Vagina (tissue), 2 donors: ENCODE measurements at places on chromosomes 1 and 21. TPM values are rescaled to one million over a fixed set of nuclear protein-coding genes. Genes with fewer than 3 reads are reported as not detected.

GRCh38 chr1:171817511-171818265 is 23.6 kb upstream of the DNM3 start:
- no peak for DNase-seq

DNA sequence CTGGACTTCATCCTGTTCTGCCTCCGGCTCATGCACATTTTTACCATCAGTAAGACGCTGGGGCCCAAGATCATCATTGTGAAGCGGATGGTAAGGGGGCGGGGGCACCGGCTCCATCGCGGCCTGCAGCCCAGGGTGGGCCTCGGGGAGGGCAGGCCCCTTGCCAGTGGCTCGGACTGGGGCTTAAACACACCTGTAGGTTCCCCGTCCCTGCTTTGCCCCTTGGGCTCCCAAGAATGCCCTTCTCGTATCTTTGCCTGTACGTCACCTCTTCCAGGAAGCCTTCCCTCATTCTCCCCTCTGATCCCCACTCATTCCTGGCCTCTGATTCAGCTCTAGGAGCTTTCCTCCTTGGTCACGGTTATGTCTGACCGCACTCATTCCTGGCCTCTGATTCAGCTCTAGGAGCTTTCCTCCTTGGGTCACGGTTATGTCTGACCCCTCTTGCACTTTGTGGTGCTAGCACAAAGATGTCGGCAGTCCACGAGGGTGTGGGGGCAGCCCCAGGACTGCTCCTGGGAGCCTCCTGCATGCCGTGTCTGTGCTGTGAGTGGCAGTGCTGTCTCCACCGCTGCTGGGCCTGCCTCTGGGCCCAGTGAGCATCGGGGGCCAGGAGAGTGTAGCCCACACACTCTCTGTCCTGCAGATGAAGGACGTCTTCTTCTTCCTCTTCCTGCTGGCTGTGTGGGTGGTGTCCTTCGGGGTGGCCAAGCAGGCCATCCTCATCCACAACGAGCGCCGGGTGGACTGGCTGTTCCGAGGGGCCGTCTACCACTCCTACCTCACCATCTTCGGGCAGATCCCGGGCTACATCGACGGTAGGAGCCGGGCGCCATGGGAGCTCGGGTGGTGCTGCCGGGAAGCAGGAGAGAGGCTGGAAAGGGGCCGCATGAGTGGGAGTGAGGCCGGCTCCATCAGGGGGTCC is 49.1 kb upstream of the LRRC3 start:
- no peak for DNase-seq

TIE1 gene
- total RNA-seq, result 36.1 TPM

DNA sequence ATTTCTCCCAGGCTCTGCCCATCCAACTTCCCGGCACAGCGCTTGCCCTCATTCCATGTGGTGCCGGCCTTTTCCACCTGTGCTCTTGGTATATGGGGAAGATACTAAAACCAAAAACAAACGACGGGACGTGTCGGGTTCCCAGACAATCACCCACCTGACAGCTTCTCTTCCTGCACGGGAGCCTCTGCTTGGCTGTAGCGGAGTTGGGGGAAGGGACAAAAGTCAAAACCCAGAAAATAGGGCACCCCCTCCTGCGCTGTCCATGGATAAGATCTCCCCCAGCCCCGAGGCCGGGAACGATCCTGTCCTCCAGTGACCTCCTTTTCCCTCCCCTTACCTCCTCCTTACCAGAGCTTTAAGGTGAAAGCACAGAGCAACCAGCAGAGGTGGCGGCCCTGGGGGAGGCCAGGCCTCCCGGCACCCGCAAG is 640 bp downstream of the JTB start:
- DNase-seq, result no peak

- DNase-seq, result no peak
These were observed 30.5 kb downstream of the TMEM53 start for GRCh38 chr1:44643721-44644334.

DNA sequence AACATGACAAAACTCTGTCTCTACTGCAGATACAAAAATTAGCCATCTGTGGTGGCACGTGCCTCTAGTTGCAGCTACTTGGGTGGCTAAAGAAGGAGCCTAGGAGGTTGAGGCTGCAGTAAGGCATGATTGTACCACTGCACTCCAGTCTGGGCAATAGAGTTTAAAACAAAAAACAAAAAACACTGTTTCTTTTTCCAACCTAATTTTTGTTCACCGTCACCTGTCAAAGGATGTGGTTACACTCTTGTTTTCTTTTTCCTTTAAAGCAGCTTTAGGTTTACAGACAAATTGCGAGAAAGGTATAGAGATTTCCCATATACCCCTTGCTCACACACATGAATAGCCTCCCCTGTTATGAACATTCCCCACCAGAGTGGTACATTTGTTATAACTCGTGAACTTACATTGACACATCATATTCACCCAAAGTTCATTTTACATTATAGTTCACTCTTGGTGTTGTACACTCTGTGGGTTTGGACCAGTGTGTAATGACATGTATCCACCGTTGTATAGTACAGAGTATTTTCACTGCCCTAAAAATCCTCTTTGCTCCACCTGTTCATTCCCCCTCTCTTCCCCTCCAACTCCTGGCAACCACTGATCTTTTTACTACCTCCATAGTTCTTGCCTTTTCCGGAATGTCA is 26.2 kb downstream of the SMG7 start:
- no peak for DNase-seq

DNA sequence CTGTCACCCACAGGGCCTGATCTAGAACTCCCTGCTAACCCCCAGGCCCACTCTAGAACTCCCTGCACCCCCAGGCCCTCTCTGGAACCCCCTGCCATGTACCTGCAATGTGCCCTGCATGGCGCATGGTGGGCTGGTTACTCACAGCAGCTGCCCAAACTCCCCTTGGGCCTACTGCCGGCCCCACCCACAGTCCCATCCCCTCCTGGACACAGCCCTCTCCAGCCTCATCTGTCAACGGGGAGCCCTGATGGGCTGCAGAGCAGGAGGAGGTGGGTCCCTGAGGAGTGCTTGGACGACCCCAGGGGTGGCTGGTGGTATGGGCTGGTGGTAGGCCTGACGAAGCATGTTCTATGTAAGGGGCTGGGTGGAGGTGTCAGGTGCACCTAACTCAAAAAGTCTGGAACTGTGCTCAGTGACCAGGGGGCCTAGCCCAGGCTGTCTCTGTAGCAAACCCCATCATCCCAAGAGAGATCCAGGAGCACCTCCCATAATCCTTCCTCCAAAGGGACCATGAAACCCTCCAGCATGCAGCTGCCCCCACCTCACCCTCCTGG is 19.0 kb upstream of the PRSS38 start:
- DNase-seq, result no peak

DNA sequence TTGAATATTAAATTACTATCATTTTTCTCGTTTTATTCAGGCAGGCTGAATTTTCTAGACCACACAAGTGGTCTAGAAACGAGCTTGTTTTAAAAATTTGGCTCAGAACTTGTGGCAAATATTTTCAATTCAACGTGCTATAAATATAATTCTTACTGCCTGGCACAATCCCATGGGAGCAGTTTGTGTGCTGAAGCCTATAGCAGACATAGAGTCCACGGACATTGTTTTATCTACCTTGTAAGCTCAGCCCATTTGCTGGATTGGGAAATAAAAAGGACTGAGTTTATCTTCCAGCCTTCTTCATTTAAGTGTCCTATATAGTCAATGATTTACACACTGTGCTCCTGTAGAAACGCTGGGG is 103.4 kb downstream of the ZBTB18 start:
- no peak for DNase-seq

GRCh38 chr1:52967666-52968065 is 40.6 kb downstream of the SCP2 start:
- no peak for DNase-seq

DNA sequence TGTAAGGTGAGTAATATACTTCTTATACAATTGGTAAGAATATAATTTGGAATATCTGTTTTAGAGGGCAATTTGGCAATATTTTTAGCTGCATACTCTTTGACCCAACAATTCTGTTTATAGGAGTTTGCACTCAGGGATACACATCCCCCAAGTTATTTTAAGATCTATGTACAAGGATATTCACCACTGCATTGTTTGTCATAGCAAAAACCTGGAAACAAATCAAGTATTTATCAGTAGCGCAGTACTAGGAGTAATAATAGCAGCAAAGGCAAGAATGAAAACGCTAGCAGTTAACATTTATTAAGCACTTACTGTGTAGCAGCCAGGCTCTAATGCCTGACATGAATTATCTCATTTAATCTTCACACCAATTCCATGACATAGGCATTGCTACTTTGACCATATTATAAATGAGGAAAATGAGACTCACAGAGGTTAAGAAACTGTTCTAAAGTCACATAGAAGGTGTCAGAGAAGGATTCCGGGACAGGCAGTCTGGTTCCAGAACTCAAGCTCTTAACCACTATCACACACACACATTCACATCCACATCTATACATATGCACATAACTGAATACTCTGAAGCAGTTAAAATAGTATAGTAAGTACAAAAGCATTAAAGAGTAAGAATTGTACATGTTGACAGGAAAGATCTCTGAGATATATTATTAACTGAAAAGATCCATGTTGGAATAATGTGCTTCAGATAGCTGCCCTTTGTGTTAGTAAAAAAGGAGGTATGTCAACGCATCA is 30.6 kb downstream of the PHC2 start:
- no peak for DNase-seq

- DNase-seq, result no peak
These were observed 7.0 kb downstream of the LRRC71 start for GRCh38 chr1:156927215-156928042.

DNA sequence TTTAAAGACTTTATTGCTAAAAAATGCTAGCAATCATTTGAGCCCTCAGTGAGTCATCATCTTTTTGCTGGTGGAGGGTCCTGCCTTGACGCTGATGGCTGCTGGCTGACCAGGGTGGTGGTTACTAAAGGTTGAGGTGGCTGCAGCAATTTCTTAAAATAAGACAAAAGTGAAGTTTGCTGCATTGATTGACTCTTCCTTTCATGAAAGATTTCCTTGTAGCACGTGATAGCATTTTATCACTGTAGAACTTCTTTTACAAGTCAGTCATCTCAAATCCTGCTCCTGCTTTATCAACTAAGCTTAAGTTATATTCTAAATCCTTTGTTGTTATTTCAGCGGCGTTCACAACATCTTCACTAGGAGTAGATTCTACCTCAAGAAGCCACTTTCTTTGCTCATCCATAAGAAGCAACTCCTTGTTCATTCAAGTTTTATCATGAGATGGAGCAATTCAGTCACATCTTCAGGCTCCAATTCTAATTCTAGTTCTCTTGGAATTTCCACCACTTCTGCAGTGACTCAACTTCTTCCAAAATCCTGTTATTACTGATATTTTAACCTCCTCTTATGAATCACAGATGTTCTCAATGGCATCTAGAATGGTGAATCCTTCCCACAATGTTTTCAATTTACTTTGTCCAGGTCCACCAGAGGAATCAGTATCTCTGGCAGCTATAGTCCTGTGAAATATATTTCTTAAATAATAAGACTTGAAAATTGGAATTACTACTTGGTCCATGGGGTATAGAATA is 17.6 kb upstream of the RGS1 start:
- DNase-seq, result no peak

GRCh38 chr1:176102768-176103350 is 104.2 kb downstream of the COP1 start:
- DNase-seq, result no peak

- DNase-seq, result no peak
These were observed 120.4 kb upstream of the FGGY start for GRCh38 chr1:59176471-59176870.

DNA sequence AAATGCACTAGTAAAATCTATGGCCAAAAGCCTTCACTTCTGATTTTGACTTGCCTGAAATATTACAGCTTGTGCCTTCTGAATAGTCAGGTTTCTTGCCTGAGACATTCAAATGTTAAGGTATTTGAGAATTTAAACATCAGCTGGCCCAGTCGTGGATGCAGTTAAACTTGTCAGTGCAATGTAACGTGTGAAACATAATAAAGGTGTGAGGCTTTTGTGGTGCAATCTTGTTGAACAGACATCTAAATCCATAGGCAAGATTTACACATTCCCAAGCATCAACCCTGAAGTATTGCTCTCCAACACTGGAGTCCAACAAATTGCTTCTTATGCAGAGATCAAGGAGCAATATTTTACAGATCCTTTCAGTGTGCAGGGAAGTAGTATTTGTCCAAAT is 4.4 kb downstream of the CCN1 start:
- no peak for DNase-seq

- no peak for DNase-seq
These were observed 280.5 kb upstream of the SGIP1 start for GRCh38 chr1:66253330-66253921.

DNA sequence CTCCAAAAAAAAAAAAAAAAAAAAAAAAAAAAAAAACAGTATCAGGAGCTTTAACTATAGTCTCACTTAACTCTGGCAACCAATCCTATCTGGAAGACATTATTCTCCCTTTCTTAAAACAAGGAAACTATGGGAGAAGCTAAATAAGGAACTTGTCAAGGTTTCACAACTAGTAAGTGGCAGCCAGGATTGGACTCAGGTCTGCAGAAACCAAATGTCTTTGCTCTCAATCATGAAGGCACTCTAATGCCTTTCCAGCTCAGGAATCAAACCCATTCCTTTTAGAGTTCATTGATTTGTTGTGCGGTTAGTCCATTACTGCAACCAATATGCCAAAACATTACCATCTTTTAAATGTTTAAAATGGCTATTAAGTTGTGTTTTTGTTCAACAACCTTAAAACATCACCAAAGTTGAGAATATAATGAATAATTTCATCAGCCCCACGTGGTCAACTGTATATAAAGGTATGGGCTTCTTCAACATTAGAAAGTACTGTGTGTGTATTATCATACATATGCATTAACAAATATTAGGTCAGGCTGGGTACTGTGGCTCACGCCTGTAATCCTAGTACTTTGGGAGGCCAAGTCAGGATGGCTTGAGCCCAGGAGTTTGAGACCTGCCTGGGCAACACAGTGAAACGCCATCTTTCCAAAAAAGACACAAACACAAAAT is 1.5 kb downstream of the EPRS1 start:
- no peak for DNase-seq

GRCh38 chr21:44941567-44941966 is 1.7 kb downstream of the SLX9 start:
- no peak for DNase-seq

DNASE2B gene
- not detected for total RNA-seq

- DNase-seq, result no peak
These were observed 300.0 kb downstream of the RRAGC start for GRCh38 chr1:38559446-38560165.

CELA3B gene
- total RNA-seq, result not detected

DNA sequence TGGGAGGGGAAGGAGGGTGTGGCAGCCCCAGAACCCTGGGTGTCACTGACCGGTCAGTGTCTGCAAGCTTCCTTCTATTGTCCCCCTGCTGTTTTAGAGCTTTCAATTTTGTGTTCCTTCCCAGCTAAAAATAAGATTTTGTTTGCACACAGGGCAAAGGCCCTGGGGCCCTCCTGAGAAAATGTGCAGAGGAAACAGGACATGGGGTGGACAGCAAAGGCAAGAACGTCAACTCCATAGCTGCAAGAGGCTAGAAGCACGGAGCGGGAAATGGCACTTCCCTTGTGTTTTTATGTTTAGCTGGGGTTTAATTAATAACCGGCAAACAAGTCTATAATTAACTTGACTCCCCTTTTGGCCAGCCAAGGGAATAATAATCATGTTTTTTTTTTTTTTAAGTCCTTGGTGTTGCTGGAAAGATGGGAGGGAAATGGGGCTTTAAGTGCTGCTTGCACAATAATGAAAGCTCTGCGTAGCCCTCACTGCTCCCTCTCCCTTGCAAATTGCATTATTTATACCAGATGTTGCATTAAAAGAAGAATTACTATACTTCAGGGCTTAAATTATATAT is 261.4 kb upstream of the USP24 start:
- no peak for DNase-seq

GRCh38 chr1:205772607-205773032 is 2.7 kb downstream of the RAB29 start:
- no peak for DNase-seq

MCOLN2 gene
- total RNA-seq, result 1.7 TPM

PLPPR5 gene
- total RNA-seq, result not detected

GRCh38 chr1:8687039-8687438 is 130.4 kb downstream of the RERE start:
- DNase-seq, result no peak
